HL-60 (cell line): ENCODE measurements at places on chromosomes 6 and 20.

DNA sequence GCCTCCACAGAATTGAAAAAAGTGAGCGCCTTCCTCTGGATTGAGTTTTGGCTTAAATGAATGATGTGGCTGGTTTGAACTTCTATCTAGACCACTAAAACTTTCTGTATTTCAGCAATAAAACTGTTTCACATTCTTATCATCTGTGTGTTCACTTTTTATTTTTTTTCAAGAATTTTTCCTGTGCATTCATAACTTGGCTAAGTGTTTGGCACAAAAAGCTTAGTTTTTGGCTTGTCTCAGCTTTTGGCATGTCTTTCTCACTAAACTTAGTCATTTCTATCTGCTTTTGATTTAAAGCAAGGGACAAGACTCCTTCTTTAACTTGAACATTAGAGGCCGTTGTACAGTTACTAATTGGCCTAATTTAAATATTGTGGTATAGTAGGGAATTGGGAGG, 1015.1 kb downstream of the EPHA7 start:
- no peak for DNase-seq

DNA sequence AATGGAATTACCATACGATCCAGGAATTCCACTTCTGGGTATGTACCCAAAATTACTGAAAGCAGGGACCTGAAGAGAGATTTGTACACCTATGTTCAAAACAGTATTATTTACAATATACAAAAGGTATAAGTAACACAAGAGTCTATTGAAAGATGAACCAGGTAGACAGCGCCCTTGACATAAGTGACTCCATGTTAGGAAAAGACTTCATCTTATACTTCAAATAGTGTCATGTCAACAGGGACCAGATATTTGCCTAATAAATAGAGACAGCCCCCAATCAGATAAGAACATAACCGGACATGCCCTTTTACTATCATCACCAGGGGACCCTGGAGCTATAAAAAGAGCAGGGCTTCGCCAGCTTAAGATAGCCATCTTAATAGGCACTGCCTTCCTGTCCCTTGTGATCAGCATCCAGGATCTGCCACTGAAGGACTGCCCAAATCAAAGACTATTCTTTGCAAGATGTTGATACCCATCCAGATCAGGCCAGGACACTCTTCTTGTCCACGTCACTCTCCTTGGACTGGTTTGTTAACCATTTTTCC, 309.0 kb upstream of the SULF2 start:
- DNase-seq = no peak

- DNase-seq = no peak
Measured at GRCh38 chr20:62898093-62898964, 28.0 kb downstream of the DIDO1 start.

DNA sequence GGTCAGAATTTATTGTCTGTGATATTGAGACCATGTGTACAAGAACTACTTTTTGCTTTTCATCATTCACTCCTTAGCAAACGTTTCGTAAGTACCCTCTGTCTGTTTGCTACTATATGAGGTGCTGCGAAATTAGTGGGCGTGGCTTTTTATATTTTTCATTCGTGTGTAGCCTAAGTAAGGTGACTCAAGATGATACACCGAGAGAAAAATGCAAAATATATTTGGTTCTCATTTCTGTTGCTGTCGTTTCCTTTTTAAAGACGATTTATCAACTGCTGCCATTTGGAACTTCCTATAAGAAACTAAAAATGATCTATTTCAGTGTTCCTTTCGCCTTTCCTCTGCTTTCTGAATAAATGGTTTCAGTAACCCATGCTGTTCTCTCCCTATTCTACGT, 61.2 kb downstream of the VAPB start:
- no peak for DNase-seq

GRCh38 chr20:41717483-41717882, 99.3 kb upstream of the CHD6 start:
- DNase-seq = no peak

DNA sequence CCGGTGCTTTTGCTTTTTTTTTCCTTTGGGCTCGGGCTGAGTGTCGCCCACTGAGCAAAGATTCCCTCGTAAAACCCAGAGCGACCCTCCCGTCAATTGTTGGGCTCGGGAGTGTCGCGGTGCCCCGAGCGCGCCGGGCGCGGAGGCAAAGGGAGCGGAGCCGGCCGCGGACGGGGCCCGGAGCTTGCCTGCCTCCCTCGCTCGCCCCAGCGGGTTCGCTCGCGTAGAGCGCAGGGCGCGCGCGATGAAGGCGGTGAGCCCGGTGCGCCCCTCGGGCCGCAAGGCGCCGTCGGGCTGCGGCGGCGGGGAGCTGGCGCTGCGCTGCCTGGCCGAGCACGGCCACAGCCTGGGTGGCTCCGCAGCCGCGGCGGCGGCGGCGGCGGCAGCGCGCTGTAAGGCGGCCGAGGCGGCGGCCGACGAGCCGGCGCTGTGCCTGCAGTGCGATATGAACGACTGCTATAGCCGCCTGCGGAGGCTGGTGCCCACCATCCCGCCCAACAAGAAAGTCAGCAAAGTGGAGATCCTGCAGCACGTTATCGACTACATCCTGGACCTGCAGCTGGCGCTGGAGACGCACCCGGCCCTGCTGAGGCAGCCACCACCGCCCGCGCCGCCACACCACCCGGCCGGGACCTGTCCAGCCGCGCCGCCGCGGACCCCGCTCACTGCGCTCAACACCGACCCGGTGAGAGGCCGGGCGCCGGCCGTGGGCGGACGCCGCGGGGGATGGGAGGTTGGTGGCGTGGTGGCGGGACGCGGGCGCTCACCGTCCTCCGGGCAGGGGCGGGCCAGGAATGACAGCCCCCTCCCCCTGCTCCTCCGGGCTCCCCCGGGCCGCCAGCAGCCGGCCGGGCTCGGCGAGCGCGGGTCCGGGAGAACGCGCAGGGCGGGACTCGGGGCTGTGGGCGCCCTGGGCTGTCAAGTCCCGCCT, 606 bp downstream of the ID4 start:
- no peak for DNase-seq

- DNase-seq = peak; percentile 52
Measured at GRCh38 chr6:36766399-36766945, 68.8 kb downstream of the RAB44 start.

- DNase-seq = no peak
Measured at GRCh38 chr6:136123468-136123867, 126.6 kb downstream of the MTFR2 start.

GRCh38 chr6:117309611-117310010, 44.3 kb downstream of the VGLL2 start:
- DNase-seq = no peak

GRCh38 chr6:9398071-9398766, 962.9 kb upstream of the SLC35B3 start:
- no peak for DNase-seq

DNA sequence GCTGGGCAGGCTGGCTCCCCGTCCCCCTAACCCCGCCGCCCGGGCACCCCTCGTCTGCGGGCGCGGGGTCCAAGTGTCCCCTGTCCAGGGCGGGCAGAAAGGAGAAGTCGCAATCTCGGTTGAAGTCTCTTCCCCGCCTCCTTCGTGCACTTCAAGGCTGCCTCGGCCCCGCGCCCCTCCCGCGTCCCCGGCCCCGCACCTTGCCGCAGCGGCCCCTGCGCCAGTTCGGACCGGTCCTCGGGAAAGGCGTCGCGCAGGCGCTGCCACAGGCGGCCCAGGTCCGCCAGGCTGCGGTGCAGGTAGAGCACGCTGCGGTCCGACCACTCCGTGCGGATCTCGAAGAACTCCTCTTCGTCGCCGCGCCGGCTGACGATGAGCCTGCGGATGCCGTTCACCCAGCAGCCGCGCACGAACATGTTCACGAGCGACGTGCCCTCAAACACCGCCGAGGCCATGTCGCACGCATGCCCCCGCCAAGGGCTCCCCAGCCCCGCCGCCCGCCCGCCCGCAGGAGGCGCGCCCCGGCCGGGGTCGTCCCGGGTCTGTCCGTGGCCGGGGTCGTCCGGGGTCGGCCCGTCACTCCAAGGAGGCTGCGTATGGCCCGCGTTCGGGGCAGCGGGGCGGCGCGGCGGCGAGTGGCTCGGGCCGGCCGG, at the start of gene PXDC1:
Gene PXDC1 (minus strand): TSS at position 637 of the 653 bp plus-strand sequence. CDS start 182 bp downstream, at position 455.
- DNase-seq = no peak

DNA sequence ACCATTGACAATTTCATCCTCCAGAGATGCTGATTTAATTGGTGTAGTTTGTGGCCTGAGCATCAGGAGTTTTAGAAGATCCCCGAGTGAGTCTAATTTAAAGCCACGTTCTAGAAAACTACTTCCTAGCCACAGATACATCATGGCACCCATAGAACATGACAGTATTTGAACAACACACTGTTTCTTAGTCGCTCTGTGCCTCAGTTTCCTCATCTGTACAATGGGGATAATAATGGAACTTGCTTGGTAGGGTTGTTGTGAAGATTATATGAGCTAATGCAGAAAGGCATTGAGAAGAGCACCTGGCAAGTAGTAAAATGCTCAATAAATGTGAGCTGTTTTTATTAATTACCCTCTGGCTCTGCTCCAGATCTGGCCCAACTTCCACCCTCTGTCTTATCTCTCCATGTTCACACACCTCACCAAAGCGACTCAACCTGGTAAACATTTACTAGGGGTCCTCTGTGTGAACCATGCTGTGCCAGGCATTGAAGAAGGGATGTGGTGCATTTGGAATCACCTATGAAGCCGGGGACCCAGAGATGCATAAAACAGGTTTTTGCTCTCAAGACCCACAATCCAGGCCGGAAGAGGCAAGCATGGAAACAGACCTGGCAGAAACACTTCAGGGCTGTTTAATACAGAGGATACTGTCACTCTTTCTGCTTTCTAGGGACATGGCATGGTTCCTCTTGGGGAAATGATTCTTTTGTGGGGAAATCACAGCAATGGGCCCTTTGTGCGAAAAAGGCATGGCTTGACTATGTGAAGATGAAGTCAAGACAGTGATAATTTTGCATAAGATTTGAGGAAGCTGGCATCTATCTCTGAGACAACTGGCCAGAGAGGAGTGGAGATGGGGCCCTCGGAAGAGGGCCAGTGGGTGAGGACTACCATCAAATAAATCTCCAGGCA, 16.2 kb upstream of the MRPS18A start:
- DNase-seq = no peak

DNA sequence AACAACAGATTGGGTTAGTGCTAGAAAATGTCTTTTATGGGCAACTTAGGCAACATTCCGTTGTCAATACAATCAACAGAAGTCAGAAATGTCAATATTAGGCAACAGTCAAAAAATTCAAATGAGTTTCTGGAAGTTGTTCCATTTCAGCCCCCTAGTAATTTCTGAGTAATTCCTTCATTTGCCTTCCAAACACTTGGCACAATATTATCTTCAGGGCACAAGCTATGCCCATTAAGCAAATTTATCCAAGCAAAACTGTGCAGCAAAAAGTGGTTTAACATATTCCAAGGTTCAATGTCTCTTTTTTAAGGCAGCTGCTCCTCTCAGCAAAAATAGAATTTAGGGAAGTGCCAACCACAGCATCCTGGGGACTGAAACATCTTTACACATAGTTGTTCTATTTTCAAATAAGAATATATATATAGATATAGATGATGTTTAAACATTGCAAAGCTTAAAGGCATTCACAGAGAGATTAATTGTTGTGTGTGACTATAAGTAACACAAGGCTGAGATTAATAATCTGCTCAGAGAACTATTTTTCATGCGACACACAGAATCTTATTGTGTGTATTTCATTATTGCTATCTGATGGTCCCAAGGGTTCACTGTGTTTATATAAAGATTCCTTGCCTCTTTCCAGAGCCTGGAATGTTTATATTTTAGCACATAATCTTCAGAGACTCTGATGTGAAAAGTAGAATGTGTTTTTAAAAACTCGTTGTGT, 75.2 kb upstream of the ADTRP start:
- no peak for DNase-seq

DNA sequence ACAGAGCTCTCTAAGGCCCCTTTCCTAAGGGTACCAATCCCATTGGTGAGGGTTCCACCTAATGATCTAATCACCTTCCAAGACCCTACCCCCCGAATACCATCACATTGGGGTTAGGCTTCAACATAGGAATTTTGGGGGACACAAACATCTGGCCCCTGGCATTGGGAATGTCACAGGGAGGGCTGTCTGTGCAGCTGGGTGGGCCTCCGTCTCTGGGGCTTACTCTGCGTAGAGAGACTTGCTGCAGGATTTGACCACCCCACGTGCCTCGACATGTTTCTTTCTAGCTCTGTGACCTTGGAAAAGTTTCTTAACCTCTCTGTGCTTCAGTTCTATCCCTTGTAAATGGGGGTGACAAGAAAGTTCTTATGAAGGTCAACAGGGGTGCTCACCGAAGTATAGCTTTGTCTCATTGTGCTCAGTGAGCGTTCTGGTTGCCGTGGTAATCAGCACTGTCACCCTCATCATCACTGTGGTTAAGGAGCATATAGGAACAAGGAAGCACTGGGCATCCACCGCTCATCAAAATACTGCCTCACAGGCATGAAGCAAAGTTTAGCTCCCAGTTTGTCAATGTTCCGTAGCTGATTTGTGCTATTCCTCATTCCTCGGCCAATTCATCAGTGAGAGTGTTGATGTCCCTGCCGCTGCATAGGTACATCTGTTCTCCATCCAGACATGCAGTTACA, 152.8 kb downstream of the SYCP2 start:
- no peak for DNase-seq

DNA sequence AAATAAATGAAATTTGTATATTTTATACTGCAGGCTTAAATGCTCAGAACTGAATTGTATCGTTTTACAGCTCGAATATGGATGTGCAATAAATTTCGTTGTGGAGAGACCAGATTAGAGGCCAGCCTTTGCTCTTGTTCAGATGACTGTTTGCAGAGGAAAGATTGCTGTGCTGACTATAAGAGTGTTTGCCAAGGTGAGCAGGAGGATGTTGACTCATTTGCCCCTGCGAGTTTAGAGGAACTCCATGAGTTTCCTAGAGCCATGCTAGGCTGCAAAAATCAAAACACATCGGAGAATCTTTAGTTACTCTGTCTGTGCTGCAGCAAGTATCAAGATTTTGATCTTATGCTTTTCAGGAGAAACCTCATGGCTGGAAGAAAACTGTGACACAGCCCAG, 15.4 kb downstream of the ENPP3 start:
- DNase-seq = no peak

GRCh38 chr6:145813285-145814034, 1.1 kb downstream of the FBXO30 start:
- no peak for DNase-seq

DNA sequence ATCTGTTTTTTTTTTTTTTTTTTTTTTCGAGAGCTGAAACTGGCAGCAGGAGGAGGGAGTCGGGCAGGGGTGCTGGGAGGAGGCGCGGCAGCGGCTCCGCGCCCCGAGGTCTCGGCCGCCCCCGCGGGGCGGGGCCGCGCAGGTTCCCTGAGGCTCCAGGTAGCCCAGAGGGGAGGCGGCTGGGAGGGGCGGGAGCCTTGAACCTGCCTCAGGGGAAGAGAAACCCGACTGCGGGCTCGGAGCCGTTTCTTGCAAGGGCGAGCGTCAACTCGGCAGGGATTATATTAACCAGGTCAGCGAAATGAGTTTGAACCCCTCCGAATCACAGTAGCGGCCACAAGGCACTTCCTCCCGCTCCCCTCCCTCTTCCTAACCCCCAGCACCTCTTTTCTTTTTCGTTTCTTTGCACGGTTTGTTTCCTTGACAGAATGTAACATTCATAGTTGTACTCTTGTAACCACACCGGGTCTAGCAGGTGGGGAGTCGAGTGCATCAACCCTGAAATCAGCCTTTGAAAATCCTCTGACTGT, 2.0 kb downstream of the MYB start:
- peak; percentile 81 for DNase-seq

- DNase-seq = no peak
Measured at GRCh38 chr6:47709160-47709559, 10.8 kb downstream of the ADGRF4 start.

- DNase-seq = no peak
Measured at GRCh38 chr6:131059486-131059885, 3.6 kb downstream of the EPB41L2 start.

GRCh38 chr6:161838306-161839035, 564.6 kb upstream of the AGPAT4 start:
- no peak for DNase-seq

- DNase-seq = no peak
Measured at GRCh38 chr20:26208296-26209091, 511.8 kb upstream of the ZNF337 start.
